ENCODE measurements at places on chromosomes 16 and 17.

- no peak for DNase-seq
Observed at GRCh38 chr17:80477647-80478478, 1.5 kb upstream of the NPTX1 start.

DNA sequence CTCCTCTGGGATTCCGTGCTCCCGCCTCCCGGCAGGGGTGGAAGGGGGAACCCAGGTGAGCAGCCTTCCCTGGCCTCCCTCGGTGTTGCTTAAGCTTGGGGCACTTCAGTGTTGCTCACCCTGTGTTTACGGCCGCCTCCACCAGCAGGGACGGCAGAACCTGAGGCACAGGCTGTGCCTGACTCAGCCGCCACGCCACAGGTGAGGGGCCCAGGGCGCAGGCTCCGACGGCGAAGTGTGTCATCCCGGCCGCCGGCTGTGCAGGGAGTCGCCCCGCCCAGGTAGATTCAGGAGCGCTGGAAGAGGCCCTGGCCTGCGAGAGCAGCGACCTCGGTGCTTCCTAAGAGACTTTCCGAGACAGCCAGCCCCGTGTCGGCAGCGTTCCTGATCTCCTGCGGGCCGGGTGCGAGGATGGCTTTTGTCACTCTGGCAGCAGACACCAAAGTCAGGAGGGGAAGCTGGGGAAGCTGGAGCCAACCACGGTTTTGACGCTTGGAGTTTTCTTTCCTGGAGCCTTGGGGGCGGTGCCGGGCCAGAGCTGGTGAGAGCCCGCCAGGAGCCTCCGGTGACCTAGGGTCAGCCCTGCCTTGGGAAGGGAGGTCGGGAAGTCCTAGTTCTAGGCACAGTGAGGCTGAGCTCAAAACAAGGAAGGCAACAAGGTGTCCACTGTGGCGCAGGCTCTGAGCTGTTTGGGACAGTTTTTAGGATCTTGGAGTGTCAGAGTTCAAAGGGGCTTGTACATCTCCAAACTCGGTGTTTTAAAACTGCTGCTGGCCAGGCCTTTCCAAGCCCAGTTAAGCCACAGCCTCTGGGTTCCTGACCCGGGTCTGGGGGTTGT is 2.1 kb downstream of the GSE1 start:
- DNase-seq = peak; percentile 46

DNA sequence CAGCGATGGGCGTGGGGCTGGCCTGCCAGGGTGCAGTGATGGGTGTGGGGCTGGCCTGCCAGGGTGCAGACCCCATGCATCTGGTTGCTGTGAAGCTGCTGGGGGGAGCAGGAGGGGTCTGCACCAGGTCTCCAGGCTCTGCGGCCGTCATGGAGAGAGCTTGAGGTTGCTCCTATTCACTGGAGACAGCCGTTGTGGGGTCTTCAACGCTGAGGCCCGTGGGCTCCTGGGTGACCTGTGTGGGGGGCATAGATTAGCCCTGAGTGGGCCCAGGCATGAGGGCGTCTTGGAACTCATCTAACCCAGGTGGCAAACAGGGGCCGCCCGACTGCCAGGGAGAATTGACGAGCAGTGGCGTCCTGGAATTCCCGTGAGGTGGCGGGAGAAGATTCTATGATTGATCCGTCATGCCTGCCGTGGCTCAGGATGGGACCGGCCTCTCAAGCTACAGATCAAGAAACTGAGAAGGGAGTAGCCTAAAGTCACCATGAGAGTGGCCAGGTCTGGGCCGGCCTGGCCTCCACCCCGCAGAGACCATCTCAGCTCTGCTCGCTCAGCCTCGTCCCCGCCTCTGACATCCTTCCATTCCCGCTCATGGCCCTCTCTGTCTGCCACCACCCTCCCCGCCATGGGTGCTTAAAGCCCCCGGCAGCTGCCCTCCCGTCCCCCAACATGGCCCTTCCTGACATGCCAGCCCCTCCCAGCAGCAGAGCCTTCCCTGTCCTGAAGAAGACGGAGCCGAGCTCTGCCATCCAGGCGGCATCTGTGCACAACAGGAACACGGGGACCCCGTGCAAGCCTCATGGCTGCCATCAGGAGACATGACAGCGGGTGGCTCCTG is 50.7 kb upstream of the ACSF3 start:
- DNase-seq = no peak

DNA sequence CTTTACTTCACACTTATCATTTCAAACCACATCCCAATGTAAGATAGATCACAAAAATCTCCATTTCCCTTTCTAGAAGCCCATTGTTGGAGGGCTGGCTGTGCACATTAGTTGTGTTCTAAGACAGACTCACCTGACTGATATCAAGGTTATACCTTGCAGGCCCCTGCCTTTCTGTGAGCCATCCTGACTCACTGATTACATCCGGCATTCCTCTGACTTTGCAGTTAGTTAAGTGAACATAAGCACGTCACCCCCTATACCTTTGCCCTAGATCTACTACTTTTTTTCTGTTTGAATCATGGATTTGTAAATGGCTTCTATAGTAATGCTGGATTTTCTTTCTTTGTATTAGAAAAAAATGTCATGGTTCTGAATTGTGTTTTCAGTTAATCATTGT is 78.3 kb downstream of the TANGO6 start:
- no peak for DNase-seq

DNA sequence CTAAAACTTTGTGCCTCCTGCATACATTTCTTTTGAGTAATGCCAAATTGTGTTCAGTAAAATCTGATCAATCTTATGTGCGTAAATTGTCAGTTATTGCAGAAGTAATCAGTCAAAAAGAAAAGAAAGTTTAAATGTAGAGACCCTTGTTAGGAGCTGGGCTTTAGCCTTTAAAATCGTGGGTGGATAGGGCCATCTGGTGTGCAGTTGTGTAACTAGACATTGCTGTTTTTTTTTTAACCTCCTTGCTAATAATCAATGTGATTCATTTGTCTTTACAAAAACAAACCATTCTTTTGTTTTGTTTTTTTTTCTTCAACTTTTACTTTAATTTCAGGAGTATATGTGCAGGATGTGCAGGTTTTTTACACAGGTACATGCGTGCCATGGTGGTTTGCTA is 5.3 kb upstream of the WWOX start:
- DNase-seq = no peak

- no peak for DNase-seq
Observed at GRCh38 chr17:8806926-8807550, 7.9 kb upstream of the MFSD6L start.

DNA sequence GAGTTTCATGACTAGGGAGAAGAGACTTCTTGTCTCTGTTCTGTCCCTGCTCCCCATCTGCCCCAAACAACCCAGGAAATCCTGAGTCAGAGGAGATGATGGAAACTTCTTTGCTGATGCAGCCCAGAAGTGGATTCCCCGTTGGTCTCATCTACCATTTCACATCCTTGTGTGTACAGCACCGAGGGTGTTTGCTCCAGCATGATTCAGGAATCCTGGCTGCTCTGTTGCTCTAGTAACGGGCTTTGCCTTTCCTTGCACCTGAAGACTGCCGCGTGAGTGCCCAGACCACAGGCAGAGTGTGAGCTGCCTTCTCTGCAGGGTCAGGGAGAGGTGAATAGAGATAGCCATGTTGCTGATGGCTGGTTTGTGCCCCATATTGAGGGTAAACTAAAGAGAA is 408.4 kb downstream of the CPPED1 start:
- DNase-seq = no peak
